ENCODE measurements at places on chromosomes 1 and 21. TPM values are rescaled to one million over a fixed set of nuclear protein-coding genes. Genes with fewer than 3 reads are reported as not detected.

CD1E gene
- not detected for total RNA-seq

CLEC20A gene
- total RNA-seq, result not detected

HSPB7 gene
- total RNA-seq, result not detected

GPR161 gene
- total RNA-seq, result 10.8 TPM

HENMT1 gene
- 5.3 TPM for total RNA-seq

OR2L3 gene
- total RNA-seq, result not detected

PEA15 gene
- 177 TPM for total RNA-seq

PRRX1 gene
- total RNA-seq, result not detected

FCGR1A gene
- total RNA-seq, result not detected

All from A549 treated with Mapracorat at 1 μM for 4 hours (cell line).